ENCODE measurements at places on chromosomes 1 and 21. TPM values are rescaled to one million over a fixed set of nuclear protein-coding genes. Genes with fewer than 3 reads are reported as not detected.

GRCh38 chr1:231508497-231508896, 20.0 kb upstream of the TSNAX start:
- peak; percentile 16 for DNase-seq

GRCh38 chr21:42673633-42674328, 20.4 kb downstream of the PDE9A start:
- no peak for DNase-seq

DNA sequence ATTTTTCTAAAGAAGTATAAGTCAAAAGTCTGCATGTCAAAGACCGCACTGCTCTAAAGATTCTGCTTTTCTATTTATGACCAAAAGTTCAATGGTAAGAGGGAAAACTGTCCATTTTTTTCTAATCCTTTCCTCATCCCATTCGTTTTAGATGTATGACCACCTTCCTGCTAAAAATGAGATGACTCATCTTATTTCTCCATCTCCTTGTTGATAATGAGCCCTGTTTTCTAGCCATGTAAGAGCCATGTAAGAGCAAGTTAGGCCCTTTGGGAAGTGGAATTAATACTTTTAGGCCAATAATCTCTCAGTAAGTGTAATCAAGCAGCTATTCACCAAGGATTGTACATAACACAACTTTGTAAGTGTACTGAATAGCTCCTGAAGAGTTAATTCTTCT, 475.6 kb upstream of the B3GALT2 start:
- peak; percentile 78 for DNase-seq

- peak; percentile 16 for DNase-seq
These were observed 2.9 kb downstream of the JUN start for GRCh38 chr1:58780836-58781452.

DNA sequence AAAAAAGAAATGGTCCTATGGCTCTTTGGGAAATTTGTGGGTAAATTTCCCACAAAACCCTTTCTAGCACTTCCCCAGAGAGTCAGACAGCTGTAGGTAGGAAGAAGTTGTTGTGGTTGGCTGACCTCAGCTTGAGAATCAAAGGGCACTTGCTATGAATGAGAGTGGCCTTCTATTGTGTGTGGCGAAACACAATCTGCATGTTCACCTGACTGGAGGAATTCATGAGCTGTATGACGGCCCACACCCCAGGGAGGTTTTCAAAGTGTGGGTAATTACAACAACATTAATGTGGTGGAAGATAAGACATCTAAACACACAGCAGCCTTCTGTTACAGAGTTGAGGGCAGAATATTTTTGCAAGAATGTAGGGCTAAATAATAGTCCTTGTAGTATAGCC, 38.8 kb downstream of the NGF start:
- no peak for DNase-seq

DNA sequence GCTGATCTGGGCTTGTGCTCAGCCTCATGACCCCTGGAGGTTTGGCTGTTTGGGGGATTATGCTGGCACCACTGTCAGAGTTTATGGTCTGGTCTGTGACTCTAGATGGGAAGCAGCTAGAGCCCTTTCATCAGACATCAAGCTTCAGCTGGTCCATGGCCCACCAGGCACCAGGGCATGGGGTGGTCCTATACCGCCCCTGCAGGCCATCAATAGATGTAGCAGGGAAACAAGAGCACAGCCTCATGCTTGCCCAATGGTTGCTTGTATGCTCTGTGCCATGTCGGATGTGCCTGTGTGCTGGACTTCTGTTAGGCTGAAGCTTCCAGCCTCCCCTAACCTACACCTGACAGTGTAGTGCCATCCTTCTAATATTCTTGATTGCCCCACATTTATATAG, 71.1 kb upstream of the CD34 start:
- no peak for DNase-seq

DNA sequence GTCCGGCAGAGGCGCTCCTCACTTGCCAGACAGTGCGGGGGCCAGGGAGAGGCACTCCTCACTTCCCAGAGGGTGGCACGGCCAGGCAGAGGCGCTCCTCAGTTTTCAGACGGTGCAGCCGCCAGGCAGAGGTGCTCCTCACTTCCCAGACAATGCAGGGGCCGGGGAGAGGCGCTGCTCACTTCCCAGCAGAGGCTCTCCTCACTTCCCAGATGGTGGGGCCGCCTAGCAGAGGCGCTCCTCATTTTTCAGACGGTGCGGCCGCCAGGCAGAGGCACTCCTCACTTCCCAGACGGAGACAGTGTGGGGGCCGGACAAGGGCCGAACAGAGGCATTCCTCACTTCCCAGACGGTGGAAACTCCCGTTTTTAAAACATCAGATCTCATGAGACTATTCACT, 238.4 kb upstream of the CACYBP start:
- DNase-seq = no peak

PGLYRP3 gene
- total RNA-seq = not detected

PNRC2 gene
- total RNA-seq = 106 TPM

CLCA1 gene
- not detected for total RNA-seq

NHLH1 gene
- not detected for total RNA-seq

ARHGEF2 gene
- 81.4 TPM for total RNA-seq
